ENCODE measurements at places on chromosomes 4 and X.

GRCh38 chrX:108020631-108021030 lies 24.2 kb upstream of the VSIG1 start:
- DNase-seq: no peak

- no peak for DNase-seq
Measured at GRCh38 chrX:18640686-18641085, 31.2 kb downstream of the RS1 start.

GRCh38 chrX:83529950-83530349 lies 21.9 kb downstream of the POU3F4 start:
- DNase-seq: no peak

GRCh38 chr4:8585721-8586212 lies 5.6 kb downstream of the GPR78 start:
- DNase-seq: no peak

DNA sequence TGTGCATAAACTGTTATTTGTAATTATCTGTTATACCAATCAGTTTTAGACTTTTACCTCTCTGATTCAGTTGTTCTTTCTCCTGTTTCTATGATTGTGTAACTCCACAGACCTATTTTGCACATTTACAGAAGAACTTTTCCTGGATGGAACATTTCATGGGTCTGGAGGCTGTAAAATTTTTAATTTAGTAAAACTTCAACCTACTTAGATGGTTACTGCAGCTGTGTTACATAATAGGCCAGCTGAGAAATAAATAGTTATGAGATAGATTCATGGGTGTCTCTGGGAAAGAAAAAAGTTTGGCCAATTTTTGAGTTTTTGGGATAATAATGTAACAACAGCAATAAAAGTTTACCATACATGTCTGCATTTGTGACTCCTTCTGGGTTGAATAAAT lies 253.5 kb downstream of the ARHGAP24 start:
- no peak for DNase-seq

DNA sequence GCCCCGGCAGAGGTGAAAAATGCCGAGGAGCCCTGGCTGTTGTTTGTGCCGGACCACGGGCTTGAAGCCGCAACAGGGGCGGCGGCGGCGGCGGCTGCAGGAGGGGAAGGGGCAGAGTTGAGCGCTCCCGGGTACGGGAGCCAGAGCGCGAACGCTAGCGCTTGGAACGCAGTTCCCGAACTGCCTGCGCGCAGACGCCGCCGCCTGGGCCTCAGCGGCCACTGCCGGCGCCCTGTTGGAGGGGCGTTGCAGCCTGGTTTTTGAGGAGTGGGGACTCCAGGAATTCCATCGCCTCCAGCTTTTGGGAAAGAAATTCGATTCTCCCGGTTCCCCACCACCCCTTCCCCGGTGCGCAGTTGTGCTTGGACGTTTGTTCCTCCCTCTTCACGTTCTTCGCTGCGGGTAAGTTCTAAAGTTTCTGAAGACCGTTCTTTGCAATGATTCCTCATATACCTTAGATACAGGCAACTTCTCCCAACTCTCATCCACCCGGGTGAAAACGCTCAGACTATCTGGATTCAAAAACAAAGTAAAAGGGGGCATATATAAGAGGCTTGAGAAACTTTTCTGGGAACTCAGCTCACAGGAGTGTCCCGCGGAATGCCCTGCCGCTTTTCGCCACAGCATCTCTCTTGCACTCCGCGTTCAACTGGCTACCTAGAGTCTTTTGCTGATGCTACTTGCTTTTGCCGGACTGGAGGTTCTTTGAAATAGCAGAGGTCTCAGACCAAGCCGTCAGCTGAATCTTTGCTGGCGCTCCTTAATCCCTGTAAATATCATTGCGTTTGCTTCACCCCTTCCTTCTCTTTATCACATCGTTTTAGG lies 1.0 kb downstream of the FAT4 start:
- DNase-seq: no peak

DNA sequence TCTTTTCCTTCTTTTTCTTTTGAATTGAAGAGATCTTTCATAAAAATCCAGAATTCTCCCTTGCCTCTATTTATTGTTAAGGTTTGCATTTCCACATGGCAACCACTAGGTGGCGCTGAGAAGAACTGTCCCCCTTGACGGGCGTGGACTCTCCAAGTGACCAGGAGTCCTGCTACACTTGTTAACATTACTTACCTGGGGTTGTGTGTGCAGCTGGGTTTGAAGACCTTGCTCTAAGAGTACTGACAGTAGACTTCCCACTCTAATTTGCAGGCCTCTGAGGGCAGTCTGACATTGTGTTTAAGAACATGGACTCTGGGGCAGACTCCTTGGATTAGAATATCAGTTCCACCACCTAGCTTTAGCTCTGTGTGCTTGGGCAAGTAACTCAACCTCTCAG lies 52.8 kb downstream of the GPRIN3 start:
- peak; percentile 7 for DNase-seq

GRCh38 chr4:143514497-143514896 lies 995 bp downstream of the SMARCA5 start:
- DNase-seq: no peak

DNA sequence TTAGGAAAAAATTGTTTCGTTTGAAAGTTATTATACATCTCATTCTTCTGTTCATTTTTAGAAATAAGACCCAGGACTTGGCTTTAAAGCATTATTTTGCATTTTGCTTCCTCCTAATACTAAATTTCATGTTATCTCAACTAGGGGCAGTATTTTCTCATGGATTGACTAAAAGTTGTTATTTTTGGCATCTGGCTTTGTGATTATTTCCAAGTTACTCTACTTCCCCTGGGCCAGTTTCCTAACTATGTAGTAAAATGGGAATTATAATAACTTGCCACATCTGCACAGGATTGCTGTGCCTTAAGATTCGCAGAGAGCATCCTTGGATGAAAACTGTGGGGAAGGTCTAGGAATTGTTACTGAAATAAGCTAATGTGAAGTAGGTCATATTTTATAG lies 3.0 kb downstream of the RBPJ start:
- no peak for DNase-seq

GRCh38 chr4:7757501-7758471 lies 181.9 kb downstream of the AFAP1 start:
- no peak for DNase-seq

DNA sequence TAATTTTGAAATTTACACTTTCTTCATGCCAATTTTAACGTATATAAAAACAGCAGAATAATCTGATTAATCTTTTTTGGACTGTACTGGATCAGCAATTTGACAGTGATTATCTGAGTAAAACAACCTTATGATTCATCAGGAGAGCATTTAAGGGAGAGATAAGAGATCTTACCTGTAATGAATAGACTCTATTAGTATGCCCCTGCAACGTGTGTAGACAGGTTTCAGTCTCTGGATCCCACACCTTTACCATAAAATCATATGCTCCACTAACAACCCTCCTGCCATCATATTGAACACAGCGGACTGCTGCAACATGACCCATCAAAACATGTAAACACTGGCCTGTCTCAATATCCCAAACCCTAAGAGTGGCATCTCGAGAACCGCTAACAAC lies 210.1 kb downstream of the FBXW7 start:
- DNase-seq: no peak

DNA sequence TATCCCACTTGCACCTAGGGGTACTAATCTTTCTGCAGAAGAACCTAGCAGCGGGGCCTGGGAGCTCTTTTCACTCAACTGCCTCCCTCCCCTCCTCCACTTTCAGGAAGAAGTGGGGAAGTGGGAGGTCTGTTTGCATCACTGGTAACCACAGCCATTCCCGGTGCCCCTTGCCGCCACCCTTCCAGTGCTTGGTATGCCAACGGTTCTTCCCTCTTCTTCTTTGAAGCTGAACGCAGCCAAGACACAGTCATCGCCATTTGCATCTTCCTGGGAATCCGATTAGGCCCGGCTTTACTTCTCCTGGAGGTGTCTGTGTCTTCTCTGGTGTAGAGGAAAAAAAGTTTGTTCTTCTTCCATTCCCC lies 47.2 kb upstream of the RBPJ start:
- DNase-seq: no peak

DNA sequence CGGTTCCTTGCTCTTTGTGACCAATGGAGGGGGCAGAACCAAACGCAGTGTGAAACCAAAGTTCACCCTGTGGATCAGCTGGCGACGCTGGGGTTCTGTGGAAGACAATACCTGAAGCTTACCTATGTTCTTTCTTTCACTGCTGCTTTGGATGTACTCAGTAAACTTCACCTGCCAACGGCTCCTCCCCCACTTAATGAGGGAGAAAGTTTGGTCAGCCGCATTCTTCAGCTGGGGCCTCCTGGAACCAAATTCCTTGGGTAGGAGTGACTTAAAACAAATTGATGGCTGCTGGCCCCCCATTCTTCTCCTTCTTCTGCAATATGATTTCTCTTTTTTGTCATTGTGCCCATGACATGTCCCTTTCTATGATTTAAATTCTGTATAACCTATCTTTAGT lies 282.4 kb downstream of the ANK2 start:
- DNase-seq: no peak

GRCh38 chrX:143472347-143472938 lies 44.8 kb downstream of the SPANXN3 start:
- no peak for DNase-seq

- DNase-seq: no peak
Measured at GRCh38 chrX:146934256-146934655, 119.7 kb upstream of the CXorf51A start.

- DNase-seq: no peak
Measured at GRCh38 chr4:48195853-48196252, 61.8 kb upstream of the TXK start.

GRCh38 chrX:49039598-49040375 lies 3.4 kb downstream of the TFE3 start:
- DNase-seq: peak; percentile 1

GRCh38 chr4:78671903-78672815 lies 104.0 kb upstream of the BMP2K start:
- no peak for DNase-seq

- DNase-seq: no peak
Measured at GRCh38 chr4:1601852-1602654, 82.1 kb downstream of the FAM53A start.

- no peak for DNase-seq
Measured at GRCh38 chrX:110745288-110745687, 50.3 kb downstream of the CHRDL1 start.

GRCh38 chr4:182825003-182825402 lies 92.2 kb downstream of the DCTD start:
- DNase-seq: no peak

GRCh38 chr4:158125310-158125709 lies 47.5 kb downstream of the GASK1B start:
- no peak for DNase-seq

- DNase-seq: no peak
Measured at GRCh38 chr4:10055871-10056270, 34.6 kb upstream of the SLC2A9 start.

GRCh38 chrX:78357342-78358055 lies 30.1 kb upstream of the CYSLTR1 start:
- no peak for DNase-seq

DNA sequence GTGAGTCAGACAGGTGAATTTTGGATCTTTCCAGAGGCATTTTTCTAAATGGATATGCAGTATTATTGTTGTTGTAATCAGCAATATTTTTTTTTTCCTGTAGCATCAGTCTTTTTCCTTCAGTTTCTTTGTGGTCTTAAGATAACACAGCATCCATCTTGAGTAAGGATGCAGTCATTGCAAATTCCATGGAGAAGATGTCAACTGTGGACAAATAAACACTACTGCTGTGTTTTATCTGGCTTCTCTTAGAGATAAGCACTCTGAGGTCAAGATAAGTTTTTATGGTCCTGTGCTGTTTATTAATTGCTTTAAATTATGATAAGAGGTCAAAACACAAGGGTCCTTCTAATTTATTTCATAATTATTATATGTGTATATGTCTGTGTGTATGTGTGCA lies 1255.7 kb downstream of the ADGRL3 start:
- DNase-seq: no peak

DNA sequence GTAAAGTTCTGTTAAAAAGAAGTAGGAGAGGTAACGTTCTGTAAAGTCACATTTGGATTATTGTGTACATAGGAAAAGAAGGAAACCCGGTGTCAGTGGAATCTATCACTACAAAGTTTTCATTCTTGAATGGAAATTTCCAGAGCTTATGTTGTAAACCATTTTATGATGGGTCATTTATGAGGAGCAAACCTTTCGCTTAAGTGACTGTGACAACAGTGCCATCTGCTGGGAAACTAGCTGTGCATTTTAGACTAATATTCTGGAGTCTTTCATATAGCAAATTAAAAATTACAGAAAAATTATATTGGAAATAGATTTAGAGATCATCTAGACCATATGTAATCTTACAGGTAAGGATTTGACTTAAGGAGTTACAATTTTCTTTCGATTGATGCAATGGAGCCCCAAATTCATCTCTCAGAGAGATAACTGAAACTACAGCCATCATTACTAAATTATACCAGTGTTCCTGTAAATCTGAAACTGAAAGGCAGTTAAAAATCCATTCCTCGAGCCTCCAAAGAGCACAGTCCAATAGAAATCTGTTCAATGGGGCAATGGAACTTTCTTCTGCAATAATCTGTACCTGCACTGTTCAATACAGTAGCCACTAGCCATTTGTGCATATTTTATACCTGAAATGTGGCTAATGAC lies 26.9 kb downstream of the ASB9 start:
- DNase-seq: peak; percentile 3

- no peak for DNase-seq
Measured at GRCh38 chrX:11462136-11462535, 168.9 kb downstream of the AMELX start.

DNA sequence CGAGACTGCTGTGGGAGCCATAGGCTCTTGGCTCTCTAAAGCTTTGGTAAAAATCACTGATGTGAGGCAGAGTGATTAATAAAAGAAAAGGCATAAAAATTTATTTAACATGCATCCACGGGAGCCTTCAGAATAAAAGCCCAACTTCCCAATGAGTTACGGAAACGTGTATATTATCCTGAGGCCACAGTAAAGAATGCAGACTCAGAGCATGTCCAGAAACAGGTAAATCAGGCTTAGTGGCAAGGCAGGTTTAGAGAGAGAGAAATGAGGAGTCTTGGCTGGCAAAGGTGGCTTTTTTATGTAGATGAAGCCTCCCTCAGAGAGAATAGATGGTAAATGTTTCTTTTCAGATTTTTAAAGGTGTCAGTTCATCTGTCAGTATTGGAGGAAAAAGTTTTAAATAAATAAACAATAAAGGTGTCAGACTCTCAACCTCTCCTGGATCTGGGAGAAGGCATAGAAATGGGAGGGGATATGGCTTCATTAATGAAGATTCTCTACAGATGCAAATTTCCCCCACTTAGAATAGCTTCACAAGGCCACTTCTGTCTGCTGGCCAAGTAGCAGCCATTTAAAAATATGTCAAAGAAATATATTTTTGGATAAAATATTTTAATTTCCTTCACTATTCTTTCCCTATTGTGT lies 24.0 kb downstream of the C4orf51 start:
- no peak for DNase-seq

GRCh38 chrX:41276661-41277506 lies 57.1 kb upstream of the DDX3X start:
- DNase-seq: no peak

DNA sequence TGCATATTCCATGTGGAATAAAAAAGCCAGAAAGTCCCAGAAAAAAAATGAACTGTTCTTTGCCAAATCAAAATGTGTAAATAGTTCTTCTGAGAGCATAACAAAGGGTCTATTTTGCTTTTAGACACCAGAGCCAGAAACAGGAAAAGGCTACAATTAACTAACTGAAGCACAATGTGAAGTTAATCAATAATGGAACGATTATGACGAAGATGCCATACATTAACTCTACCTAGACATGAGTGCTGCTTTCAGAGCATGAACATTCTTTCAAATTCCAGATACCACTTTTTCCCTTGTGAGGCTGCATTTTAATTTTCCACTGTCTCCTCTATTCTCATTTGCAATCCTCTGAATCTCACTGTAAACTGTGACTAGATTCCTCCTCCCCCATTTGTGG lies 48.7 kb upstream of the PHOX2B start:
- DNase-seq: no peak
